Astrocyte of the hippocampus (primary cell): ENCODE measurements at places on chromosomes 7 and 10.

GRCh38 chr10:124058346-124059003 lies 34.9 kb downstream of the CHST15 start:
- no peak for DNase-seq

- DNase-seq = no peak
These were observed 100.1 kb downstream of the FOXL3 start for GRCh38 chr7:389911-390601.

GRCh38 chr10:121053151-121053550 lies 202.0 kb downstream of the WDR11 start:
- DNase-seq = no peak

GRCh38 chr7:147968046-147968610 lies 622.4 kb upstream of the C7orf33 start:
- DNase-seq = no peak

- no peak for DNase-seq
These were observed 30.3 kb downstream of the TRIM8 start for GRCh38 chr10:102674566-102674965.

- DNase-seq = peak; percentile 85
These were observed 52.7 kb downstream of the RBM17 start for GRCh38 chr10:6141296-6142151.

DNA sequence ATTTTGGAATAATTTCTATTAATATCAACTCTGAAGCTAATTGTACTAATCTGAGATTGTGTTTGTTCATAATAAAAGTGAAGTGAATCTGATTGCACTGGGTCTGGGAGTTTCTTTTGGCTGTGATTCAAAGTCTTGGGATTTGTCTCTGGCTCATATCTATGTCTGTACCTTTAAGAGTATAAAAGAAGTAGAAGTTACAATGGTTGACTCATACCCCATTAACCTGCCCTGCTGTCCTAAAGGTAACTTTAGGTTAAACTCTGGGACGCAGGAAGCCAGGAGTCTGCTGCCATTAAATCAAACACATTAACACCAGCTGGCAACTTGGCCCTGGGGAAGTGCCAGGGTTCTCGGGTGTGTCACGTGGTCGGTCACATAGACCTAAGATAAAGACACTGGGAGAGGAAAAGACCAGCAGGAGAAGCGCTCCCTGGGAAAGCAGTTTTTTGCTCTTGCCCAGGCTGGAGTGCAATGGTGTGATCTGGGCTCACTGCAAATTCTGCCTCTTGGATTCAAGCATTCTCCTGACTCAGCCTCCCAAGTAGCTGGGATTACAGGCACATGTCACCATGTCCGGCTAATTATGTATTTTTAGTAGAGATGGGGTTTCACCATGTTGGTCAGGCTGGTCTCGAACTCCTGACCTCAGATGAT lies 17.8 kb downstream of the SCD start:
- DNase-seq = peak; percentile 79

GRCh38 chr7:157436076-157436475 lies 99.3 kb downstream of the DNAJB6 start:
- DNase-seq = no peak

DNA sequence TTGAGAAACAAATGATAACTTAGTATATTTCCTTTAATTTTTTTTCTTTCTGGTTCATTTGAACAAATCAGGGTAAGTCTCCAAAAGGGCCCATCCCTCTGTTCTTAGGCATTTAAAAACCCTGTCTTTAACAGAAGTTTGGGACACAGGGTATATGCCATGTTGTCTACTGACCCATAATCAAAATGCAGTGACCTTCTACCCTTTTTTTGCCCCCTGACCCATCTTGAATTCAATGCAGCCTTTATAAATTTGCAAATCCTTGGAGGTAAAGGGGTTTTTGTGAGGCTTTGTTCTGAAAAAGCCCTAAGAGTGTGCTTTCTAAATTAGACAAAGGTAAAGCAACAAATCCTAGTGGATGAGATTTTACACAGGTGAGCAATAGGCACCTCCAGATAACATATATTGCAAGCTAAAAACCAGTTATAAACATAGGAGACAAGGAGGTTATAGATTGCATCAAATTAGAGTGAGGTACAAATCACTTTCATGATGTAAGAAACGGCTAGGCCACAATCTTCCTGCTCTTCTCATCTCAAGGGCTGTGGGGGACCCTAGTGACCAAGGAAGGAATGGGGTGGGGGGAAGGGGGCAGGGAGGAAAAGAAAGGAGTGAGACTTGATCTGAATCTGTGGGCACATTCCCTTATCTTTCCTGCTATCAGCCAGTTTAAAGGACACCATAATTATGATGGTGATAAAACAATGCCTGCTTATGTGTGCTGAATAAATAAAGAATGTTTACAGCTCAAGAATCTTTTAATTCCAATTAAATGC lies 2.7 kb downstream of the SKIDA1 start:
- peak; percentile 59 for DNase-seq

- peak; percentile 53 for DNase-seq
These were observed 21.3 kb upstream of the HERPUD2 start for GRCh38 chr7:35716038-35716803.

DNA sequence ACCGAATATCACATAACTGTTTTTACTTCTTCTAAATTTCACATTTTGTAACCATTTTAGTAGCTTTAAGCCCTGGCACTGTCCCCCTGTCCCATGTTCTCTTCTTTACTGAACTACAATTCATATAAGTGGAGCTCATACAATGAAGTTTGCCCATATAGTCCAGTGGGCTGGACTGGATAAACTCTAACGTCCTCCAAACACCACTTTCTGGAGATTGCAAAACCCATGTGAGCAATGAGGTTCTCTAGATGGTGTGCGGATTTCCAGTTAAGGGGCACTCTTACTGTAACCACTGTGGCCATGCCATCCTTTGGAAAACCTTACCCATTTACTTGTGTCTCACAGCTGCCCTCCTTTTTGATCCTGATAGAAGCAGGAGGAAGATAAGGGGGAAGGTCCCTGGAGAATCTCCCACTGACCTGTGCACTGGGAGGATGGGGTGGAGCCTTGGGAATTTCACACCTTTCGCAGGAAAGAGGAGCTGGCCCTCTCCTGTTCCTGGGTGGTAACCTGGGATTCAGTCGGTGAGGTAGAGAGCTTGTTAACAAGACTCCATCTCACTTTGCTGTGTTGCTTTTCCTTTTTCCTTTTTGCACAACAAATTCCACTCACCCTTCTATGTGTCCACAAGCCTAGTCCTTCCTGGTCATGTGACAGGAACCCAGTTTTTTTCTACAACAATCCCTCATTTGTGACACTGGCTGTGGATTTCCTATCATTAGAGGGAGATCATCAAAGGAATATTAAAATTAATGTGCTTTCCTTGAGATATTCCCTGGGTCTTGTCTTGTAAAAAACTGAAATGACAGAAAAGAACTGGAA lies 120.7 kb downstream of the ARID5B start:
- no peak for DNase-seq

GRCh38 chr10:86962136-86962980 lies 4.0 kb downstream of the SNCG start:
- no peak for DNase-seq

DNA sequence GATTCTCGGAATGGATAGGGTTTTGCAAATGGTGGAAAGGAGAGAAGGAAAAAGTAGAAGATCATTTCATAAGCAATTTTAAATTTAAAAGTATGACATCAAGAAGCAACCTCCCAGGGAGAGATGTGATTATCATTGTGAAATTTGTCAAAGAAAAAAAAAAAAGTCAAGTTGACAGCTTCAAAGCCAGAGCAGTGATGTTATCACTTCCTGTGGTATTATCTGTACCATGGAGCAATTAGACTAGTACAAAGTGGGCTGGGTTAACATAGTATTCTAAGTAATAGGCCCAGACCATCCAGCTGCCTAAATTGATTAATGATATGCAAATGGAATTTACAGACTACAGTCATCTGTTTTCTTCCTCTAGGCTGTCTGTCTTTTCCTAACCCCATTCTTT lies 84.0 kb upstream of the NPY start:
- no peak for DNase-seq

- no peak for DNase-seq
These were observed 171.4 kb downstream of the ITGA8 start for GRCh38 chr10:15548331-15548730.

- peak; percentile 77 for DNase-seq
These were observed 98.3 kb downstream of the MKLN1 start for GRCh38 chr7:131425992-131426391.

DNA sequence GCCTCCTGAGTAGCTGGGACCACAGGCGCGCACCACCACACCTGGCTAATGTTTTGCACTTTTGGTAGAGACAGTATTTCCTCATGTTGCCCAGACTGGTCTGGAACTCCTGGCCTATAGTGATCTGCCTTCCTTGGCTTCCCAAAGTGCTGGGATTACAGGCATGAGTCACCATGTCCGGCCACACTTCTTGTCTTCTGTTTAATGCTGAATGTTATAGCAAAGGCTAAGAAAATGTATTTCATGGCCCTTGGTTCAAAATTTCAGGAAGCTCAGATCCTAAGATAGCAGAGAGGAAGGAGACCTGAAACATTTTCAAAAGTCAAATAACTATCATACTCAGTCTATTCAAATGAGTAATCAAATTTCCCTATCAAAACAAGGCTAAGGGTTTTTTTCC lies 229.6 kb downstream of the BAMBI start:
- peak; percentile 19 for DNase-seq

DNA sequence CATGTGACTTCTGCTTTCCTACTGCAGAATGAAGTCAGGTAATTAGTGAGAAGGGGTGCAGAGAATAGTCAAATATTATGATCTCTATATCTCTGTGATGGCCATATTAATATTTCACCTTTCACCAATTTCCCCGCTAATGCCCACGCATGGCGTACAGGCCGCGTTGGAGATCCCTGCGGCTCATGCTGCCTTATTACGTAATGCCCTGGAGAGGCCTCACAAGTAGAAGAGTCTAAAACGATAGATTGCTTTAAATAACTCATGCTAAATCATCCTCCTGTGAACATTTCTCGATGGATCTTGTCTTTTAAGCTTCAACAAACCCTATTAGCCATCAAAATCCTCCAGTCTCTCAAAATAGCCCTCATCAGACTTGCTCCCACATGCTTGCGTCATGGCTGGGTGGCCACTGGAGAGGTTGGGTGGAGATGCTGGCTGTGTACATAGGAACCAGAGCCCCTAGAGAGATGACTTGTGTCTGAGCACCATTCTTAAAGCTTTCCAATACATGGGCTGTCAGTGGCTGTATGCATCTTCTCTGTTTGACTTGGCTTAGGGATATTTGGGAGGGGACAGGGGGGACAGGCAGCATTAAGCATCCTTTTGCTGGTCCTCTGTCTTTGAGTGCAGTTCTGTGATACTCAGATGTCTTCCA lies 79.5 kb upstream of the INSYN2A start:
- no peak for DNase-seq

DNA sequence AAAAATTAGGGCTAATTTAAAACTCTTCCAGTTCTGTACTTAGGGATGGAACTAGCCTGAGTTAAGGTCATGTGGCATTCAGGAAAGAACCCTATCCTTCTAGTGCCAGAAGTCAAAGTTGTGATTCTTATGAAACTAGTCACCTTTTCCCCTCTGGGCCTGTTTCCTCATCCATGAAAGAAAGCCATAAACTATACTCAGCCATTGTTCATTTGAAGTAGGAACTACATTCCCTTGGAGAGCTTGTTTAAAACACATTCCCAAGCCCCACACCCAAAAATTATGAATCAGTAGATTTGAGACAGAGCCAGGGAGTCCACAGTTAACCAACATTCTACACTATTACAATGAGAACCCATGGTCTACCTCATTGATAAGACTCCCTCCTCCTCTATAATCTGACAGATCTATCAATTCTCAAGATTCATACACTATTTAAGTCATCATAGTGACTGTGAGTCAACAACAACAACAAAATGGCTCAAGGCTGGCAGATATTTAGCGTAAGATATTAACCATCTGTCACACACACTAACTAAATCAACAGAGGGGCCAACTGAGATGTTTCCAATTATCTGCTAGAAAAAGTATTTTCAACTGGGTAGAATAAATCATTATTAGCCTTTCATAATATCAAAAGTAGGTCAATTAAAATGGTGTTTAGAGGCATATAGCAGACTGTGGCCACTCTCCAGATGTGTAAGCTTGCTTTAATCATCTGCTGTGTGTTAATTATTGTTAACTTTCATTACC lies 102.3 kb downstream of the SLC25A13 start:
- DNase-seq = peak; percentile 59

- no peak for DNase-seq
These were observed 1013.1 kb downstream of the KCNMA1 start for GRCh38 chr10:76624470-76624869.

GRCh38 chr7:99125505-99125865 lies 18.4 kb downstream of the SMURF1 start:
- no peak for DNase-seq

- no peak for DNase-seq
These were observed 6.4 kb upstream of the RALA start for GRCh38 chr7:39617005-39617404.

DNA sequence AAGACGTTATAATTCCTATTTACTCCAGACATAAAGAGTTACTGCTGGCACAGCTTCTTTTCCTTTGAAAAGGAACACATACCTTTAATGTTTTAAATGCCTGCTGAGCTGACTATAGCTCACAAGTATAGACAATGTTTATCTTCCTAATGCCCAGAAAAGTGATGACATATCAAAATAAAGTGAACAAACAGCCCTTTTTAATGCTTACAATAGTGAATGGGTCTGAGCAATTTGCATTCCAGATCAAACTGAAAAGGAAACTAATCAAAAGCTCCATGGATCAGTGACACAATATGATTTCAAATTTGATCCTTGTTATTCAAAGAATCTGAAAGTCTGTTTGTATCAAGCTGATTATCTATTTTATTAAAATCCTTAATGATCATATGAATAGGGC lies 233.6 kb upstream of the SEMA3E start:
- peak; percentile 32 for DNase-seq

GRCh38 chr7:88299126-88299525 lies 7.6 kb downstream of the STEAP4 start:
- DNase-seq = no peak
